CD4-positive, alpha-beta T cell treated with Interleukin-15 for 4 hours (primary cell): ENCODE measurements at places on chromosomes 2 and 18.

GRCh38 chr2:127182626-127183458, 37.3 kb downstream of the CYP27C1 start:
- no peak for DNase-seq

DNA sequence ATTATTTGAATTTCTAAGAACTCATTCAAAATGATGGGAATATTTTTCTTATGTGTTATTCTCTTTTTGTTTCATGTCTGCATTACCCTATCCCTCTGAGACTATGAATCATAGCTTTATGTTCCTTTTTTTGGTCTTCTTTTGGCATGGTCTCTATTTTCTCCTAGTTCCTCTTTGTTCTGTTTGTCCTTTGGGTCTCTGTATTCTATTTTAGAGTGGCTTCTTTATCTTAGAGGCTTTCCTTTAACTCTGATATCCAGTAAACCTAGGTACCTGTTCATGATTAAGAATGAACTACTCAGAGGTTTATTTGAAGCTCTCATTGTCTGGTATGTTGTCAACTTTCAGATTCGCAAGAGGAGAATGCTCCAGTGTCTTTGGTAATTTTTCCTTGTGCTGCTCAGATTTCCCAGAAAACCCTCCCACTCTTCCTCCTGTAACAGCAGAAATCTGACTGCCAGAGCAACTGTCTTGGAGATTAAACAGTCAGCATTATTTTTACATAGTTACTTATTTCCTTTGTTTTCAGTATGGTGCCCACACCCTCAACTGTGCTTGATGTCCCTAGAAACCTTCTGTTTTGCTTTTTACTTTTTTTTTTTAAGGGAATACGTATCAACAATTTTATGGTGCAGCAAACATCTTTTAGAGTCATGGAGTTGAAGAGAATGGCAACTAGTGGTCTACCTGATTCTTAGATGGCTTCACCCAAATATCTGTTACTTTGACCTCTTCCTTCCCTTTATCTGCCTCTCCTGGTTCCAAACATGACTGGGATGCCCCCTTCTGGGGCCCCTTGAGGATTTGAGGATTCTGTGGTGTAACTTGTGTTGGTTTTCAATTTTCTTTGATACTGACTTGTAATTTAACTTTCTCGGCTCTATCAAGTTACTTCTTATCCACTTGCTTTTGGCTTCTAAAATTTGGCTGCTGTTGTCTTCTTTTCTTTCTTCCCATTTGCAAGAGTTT, 92.0 kb downstream of the DPP10 start:
- no peak for DNase-seq

- DNase-seq, result no peak
Observed at GRCh38 chr2:106956416-106956815, 70.4 kb upstream of the ST6GAL2 start.

GRCh38 chr2:99763764-99764163, 273.9 kb upstream of the REV1 start:
- DNase-seq, result no peak

- no peak for DNase-seq
Observed at GRCh38 chr2:16155366-16155765, 215.0 kb downstream of the MYCN start.

DNA sequence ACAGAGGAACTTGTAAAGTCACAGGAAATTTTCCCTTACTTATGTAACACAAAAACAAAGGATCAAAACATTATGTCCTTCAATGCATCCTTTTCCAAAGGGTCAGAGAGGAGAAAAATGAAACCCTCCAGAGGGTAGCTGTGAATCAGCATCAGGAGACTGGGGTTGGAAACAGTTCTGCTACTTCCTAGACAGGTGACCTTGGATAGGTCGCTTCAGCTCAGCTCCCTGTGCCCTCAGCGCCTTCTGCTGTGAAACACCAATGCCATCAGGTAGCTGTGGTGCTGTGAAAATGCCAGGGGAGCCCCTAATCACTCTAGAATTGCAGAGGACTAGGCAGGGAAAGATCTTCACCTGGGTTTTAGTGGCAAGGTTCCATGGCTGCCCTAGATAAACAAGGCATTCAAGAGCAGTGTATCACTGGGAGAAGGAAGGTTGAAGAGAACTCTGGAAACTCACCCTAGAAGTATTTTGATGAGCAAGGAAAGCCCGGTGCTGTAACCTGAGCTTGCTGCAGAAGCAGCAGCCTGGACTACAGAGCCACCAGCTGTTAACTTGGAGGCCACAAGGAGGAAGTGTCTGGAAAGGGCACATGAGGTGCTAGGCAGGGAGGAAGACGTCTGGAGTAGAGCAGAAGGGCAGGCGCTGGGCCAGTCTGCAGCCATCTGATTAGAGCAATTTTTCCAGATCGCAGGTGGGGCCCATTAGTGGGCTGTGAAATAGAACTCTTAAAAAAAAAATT, 100.7 kb upstream of the MCFD2 start:
- no peak for DNase-seq
